ENCODE measurements at places on chromosomes 12 and 14.
A peak's percentile ranks its signal among the peaks of the same experiment; 100 is the strongest.

GRCh38 chr14:36658123-36659009, 3.3 kb upstream of the PAX9 start:
- no peak for DNase-seq

DNA sequence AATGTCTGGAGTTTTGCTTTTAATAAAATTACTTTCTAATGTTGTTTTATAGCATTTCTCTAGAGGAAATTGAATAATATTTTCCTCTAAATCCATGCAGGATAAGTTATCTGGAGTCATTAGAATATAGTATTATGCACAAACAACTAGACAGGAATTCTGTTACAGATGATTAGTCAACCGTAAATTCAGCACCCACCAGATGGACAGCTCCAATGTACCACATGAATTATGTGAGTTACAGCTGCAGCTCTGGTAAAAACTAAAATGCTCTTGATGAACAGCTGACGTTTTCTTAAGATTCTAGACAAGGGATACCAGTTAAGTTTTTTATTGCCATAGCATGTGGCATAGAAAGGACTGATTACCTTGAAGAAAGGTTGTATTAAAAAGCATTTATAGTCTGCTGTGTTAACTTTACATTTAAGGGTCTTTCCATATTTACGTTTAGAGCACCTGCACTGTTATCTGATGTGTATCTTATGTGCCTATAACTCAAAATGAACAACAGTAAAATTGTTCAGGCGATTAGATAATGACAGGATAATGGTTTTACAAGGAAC, 321.4 kb upstream of the LRFN5 start:
- no peak for DNase-seq

GRCh38 chr12:13534242-13534641, 337.7 kb downstream of the EMP1 start:
- DNase-seq: no peak

- DNase-seq: no peak
These were observed 11.1 kb upstream of the KRT73 start for GRCh38 chr12:52629281-52630007.

DNA sequence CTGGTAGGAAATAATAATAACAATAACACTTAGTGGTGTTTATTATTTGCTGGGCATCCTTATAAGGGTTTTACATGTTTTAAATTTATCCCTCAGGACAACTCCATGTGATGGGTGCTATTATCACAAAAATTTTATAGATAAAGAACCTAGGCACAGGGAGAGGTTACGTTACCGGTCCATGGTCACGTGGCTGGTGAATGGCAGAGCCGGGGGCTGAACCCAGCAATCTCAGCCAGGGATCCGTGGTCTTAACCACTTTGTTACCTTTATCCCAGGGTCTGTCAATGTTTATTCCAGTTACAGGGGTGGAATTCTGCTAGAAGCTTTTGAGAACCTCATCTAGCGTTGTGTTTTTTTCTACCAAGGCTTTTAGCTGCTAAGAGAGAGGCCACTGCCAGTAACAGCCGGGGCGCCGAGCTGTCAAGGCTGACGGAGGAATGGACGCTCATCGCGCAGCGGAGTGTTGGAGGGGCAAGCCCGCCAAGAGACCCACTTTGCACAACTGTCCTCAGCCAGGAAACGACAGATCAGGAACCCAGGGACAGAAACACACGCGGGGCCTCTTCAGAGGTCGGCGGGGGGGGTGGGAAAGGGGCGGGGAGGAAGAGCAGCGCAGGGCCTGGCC, 418 bp downstream of the AMN1 start:
- DNase-seq: no peak

- DNase-seq: no peak
These were observed 210.3 kb downstream of the NUAK1 start for GRCh38 chr12:105928436-105928835.

- DNase-seq: no peak
These were observed 51.7 kb upstream of the RIN3 start for GRCh38 chr14:92461891-92462290.

GRCh38 chr12:131795064-131795463, 33.1 kb upstream of the MMP17 start:
- DNase-seq: no peak

- no peak for DNase-seq
These were observed 57.3 kb downstream of the TTC7B start for GRCh38 chr14:90758959-90759358.

GRCh38 chr14:93114713-93115068, 1.0 kb downstream of the ITPK1 start:
- no peak for DNase-seq

GRCh38 chr14:63431466-63431865, 111.7 kb downstream of the PPP2R5E start:
- DNase-seq: no peak

DNA sequence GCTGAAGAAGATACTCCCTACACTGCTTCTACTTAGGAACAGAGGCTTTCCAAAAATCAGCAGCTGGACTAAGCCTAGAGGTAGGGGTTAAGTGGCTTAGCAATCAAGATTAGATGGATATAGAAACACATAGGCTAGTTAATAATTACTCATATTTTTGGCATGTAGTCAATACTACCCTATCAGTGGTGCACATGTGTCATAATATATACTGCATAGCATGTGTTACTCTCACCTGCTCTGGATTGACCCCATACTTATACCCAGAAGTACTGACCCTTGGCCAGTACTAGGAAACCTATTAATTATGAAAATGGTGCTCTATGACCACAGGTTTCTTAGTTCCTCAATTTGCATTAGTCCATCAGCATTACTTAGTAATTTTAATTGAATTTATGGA, 528.4 kb upstream of the LMO3 start:
- no peak for DNase-seq

GRCh38 chr14:37579274-37579673, 15.8 kb downstream of the FOXA1 start:
- no peak for DNase-seq

GRCh38 chr12:27480016-27480415, 33.5 kb downstream of the SMCO2 start:
- no peak for DNase-seq

DNA sequence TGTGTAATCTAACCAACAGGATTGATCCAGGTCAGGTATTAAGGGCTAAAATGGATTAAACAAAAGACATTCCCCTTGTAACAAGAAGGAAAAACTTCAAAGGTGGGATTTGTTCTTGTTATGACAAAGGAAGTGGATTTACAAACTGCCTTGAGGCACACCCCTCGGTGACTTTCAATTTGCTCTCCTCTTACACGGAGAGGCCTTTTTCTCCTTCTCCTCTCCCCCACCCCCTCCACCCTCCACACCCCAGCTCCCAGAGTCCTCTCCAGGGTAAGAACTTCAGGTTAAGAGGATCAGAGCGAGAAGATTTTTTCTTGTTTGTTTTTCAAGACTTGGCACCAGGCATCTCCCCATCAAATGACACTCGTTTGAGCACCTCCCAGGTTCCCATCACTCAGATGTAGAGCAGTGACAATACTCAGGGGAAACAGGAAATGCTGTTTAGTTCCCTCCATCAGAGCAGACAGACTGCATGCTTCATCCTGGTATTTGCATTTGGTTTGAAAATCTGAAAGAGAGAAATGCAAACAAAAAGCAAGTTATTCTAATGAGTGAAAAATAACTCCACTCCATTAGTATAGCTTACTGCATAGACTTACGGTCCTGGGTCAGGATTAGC, 77.6 kb upstream of the TMEM260 start:
- DNase-seq: no peak

DNA sequence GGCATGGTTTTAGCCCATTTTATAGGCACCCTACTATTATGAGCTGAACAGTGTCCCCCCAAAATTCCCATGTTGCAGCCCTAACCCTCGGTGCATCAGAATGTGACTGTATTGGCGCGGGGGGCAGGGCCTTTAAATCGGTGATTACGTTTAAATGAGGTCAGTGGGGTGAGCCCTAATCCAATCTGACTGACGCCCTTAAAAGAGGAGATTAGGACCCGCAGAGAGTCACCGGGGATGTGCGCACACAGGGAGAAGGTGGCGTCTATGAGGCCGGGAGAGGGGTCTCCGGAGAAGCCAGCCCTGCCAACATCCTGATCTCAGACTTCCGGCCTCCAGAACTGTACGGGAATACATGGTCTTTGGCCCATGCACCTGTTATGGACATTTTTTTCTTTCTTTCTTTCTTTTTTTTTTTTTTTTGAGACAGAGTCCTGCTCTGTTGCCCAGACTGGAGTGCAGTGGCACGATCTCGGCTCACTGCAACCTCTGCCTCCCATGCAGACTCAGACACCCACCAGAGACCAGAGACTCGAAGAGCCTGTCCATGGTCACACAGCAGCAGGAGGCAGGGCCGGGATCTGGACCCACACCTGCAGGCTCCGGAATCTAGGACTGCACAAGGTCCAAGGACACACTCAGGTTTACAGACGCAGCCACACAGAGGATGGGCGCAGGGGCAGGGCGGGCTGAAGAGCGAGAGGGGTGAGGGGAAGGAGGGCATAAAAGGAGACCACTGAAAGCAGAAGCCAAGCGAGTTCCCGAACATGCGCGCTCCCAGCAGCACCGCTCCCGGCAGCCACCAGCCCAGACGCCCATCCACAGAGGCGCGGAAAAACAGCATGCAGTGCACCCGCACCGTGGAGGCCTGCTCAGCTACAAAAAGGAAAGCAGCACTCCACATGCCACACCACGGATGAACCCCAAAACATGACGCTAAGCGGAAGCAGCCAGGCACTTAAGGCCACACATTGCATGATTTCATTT, 19.0 kb downstream of the SCARB1 start:
- DNase-seq: no peak

DNA sequence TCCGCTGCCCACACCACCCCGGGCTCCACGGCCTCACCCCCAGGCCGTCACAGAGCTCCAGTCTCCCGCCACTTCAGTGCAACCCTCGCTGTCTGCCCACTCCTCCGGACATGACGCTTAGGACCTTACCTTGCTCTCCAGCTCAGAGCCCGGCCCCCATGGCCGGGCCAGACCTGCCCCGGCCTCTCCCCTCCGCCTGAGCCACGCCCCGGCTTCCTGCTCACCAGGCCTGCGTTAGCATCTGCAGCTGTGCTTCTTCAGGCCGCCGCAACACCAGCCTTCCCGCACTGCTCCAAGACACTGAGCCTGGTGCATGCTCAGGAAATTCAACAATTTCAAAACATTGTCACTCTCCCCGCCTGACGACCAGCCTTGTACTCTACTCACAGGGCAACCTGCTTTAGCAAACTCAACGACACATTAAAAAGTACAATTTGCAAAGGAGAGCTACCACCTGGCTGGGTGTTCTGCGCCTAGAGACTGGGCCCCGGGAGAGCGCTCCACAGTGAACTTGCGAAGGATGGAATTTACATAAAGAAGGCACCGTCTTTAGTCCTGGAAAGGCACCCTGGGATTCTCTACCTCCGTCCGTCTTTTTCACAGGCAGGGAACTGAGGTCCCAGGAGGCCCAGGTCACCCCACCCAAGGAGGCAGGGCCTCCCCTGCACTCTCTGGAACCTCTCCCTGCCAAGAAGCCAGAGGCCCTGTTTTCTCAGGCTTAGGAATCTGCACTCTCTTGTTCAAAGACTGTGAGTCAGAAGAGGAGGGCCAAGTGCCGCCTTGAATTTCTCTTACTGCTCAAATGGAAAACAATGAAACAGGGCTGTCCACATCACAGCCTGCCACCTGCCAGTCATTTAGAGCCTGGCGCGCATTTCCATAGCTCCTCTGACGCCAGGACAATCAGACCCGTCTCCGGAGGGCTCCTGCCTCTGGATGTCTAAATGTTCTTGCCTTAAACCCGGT, 51.3 kb downstream of the STX2 start:
- no peak for DNase-seq

DNA sequence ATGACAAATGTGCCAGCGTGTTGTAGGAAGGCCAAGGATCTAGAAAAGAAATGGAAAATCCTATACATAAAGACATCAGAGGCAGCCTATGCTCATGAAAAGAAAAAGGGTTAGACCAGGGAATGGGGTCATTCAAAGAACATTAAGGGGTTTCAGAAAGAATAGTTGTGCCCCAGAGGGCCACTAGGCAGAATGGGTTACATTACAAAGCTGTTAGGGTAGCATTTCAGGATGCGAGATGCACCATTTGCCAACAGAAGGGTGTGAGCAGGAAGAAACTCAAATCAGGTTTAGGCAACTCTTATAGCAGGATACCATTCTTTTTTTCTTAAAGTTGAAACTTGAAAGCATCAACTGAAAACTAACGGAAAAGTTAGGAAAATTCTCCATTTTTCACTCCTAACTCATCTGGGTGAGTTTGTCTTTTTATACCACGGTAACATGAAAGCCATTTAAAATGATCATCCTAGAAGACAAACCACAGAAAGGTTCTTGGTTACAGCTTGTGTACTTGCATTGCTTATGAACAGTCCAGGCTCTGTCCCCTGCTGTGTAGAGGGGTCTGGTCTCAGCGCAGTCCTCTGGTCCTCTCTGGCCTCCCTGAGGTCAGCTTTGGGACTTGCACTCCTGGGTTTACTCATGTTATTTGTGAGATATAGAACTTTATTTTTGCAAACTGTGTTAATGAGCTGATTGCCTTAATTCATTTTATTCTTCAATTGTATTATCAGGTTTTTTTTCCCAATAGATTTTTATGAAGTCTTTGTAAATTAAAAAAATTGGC, 209.1 kb downstream of the DACT1 start:
- DNase-seq: no peak

- peak; percentile 39 for DNase-seq
These were observed 57.9 kb downstream of the TRPV4 start for GRCh38 chr12:109775172-109775881.

DNA sequence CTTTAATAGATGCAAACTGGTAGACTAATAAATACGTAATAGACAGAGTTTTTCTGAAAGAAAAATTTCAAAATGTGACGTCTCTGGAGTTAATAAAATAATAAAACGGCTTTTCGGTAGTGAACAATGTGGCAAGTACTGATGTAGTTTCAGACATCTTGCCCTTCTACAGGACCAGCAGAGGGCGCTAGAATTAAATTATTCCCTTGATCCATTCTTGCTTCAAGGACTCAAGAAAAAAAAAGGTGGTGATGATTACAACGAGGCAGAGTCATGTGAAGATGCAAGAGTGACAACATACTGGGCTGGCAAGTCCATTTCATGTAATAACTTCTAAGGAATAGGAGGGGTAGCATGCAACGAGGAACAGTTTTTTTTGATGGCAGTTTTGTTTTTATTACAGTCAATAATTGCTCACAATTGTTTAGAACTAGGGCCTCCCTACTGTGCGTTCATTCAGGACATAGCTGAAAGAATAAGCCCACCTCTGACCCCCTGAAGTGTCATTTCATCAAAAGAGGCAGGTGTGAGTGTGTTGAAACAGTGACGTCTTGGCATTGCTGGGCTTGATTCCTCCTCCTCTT, 101.0 kb upstream of the GZMB start:
- DNase-seq: no peak

Data from stimulated activated CD8-positive, alpha-beta memory T cell treated with anti-CD3 and anti-CD28 coated beads, Interleukin-4, amount 100 ng/mL, for 1 hour (primary cell).